ENCODE measurements at places on chromosomes 2 and 18.

GRCh38 chr2:230666885-230667712, 45.5 kb upstream of the CAB39 start:
- DNase-seq = no peak

DNA sequence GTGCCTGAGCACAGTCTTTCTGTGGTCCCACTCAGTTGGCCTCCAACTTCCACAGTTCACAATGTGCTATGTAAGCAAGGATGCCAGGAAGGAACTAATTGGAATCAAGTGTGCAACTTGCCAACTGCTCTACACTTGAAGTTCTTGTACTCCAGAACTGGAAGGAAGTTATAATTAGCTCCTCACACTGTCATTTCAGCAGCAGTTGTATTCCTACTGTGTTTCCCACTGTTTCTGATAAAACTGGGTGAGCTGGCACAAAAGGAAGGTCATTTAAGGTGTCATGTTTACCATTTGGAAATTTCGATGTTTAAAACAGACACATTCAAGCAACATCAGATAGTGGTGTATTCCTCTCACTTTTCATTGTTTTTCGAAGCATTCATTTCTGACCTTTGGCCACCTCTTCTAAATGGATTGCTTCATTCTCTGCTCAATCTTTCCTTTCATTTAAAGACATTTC, 84.2 kb downstream of the ANTXR1 start:
- no peak for DNase-seq

GRCh38 chr2:190335225-190335559, 8.2 kb upstream of the INPP1 start:
- DNase-seq = no peak

DNA sequence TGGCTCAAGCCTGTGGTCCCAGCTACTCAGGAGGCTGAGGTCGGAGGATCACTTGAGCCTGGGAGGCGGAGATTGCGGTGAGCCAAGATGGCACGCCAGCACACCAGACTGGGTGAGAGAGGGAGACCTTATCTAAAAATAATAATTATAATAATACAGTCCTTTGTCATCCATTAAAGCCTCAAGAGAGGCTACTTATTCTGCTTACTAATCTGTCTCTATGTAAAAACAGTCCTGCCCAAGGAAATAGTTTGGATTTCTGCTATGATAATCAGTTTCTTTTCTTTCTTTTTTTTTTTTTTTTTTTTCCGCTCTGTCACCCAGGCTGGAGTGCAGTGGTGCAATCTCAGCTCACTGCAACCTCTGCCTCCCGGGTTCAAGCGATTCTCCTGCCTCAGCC, 228.3 kb downstream of the C1D start:
- DNase-seq = no peak

DNA sequence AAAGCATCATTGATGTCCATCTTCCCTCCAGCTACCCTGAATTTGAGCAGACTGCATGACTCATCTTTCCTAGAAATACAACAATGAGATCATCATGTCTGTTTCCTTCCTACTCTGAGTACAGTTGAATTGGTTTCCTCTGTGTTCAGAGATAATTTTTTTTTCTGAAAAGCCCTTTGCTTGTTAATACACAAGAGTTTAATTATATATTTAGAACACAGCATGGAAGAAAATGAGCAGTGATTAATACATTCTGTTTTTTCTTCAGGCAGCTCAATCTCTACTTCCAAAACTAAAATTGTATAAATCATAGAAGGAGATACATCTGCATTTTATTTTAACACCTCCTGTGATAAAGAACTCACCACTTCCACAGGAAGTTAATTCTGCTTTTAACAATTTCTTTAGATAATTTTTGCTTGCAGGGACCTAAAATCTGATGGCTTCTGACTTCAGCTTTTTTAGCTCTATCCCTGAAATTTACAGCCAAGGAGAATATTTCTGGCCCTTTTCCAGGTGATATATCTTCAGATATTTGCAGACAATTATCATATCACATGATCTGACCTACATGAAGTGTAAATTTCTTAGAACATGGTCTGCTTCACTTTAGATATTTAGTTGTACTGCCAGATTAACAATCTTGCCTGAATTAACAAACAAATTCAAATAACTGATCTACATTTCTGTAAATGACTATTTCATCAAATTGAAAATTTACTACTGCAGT, 249.0 kb downstream of the TRIB2 start:
- DNase-seq = no peak

DNA sequence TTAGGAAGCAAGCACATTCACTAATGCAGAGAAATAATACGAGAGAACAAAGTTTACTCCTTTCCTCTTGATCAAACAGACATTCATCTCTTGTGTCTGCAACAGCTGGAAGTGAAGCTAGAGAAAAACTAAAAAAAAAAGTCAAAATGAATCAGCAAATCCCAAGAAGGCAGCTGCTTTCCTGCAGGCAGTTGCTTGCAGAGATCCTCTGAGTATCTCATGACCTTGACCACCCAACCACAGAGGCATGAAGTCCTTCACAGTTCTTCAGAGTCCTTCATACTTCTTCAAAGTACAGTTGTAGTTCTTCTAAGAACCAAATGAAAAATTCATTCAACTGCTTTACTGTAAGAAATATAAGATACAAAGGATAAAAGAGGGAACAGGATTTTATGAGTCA, 97.2 kb upstream of the ACVR1C start:
- no peak for DNase-seq

DNA sequence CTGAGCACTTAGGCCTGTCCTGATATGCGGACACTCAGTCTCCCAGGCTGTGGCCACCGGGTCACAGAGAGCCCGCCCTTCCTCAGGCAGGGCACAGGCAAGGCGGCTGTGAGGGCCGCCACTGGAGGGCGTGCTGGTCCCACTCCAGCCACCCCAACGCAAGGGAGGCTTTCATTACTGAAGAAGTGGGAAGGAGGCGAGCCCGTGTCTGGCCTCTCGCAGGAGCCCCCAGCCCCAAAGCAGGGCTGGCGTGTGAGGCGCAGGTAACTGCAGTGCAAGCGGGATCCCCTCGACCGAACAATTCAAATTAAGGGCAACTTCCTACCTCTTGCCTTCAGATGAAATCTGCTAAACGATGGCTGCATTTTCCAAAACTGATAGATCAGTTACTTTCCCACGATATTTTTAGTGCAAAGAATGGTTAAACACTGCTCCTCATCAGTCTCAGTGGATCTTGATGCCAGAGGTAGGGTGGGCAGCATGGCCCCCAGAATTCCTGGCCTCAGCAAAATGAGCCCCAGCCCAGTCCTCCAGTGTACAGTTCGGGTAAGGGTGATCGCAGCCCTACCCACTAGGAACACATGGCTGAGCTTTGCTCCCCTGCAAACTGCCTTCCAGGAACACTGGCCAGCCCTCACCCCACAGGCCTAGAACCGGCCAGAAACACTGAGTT, 97.2 kb downstream of the SEPTIN10 start:
- DNase-seq = no peak

GRCh38 chr2:208415255-208415654, 8.7 kb downstream of the PTH2R start:
- DNase-seq = no peak

DNA sequence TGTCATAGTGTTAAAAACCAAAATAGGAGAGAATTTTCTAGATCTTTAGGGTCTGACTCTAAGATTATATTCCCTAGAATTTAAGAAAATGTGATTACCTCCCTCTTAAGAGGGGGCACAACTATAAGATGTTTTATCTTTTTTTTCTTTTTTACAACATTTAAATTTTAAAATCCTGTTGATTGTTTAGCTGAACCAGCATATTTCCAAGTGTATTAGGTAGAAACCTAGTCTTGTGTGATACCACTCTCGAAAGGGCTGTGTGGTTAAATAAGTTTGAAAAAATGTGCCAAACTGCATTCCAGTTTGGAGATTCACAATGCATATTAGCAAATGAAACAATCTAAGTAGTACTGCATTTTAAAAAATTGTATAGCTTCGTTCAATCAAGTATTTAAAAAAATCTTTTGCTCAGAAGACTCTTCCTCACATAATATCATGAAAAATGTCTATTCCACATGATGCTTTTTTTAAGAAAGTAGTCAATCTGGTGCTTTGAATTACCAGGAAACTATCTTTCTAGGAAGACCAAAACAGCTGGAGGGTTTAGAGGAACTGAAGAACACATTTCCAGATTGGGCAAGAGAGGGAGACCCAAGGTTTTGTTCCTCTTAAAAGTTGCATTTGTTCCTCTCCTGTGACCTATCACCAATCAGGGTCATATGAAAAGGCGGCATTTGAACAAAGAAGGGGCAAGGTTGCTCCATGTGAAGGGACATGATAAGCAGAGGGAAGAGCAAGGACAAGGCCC, 98.8 kb downstream of the DPP4 start:
- DNase-seq = no peak

GRCh38 chr18:44630118-44630517, 50.6 kb upstream of the SETBP1 start:
- no peak for DNase-seq

DNA sequence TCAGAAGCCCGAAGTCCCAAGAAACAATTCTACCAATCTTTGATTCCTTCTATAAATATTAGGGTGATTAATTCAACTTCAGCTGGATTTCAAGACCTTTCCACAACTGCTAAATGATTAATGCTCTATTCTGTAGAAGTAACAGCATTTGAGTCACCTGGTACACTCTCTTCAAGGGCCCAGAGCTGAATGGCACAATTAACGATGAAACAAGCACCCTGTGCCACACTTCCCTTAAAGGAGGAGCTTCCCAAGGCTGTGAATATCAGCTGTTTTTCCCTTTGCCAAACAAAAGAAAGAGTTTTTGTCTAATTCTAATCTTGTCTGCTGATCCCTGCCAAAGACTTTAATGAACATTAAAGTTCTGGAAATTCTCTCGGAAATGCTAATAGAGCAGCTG, 56.0 kb downstream of the BOD1L2 start:
- DNase-seq = no peak

- no peak for DNase-seq
Measured at GRCh38 chr2:9552219-9553178, 3.1 kb downstream of the ADAM17 start.

GRCh38 chr2:44954447-44954888, 13.0 kb downstream of the SIX3 start:
- DNase-seq = no peak

DNA sequence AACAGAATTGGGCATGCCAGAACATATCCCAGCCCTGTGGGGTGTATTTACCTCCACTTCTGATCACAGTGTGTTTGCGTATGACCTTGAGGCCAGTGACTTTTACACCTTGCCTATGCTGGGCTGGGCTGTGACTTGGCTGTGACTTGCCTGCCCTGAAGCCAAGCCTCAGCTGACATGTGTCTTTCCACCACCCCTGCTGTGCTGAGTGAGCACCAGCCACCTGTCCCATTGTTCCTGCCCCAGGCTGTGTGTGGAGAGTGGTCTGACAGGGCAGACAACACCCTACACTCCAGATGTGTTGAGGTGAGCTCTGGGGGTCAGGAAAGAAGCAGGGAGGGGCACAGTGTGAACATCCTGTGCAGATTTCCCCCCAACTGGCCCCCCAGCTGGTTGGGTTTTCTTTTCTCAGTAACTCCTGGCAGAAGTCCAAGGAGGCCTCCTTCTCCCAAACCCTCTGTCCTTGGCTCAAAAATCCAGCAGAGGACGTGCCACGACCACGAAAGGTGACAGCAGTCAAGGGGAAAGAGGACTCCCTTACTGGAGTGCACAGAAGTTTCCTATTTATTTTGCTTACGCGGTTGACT, 5.1 kb upstream of the STEAP3 start:
- DNase-seq = no peak

Measured in activated T-cell treated with anti-CD3 and anti-CD28 coated beads for 24 hours (primary cell).